ENCODE measurements at places on chromosomes 6 and 20.

GRCh38 chr20:57030611-57031600, 235.5 kb downstream of the BMP7 start:
- peak; percentile 65 for DNase-seq

- peak; percentile 95 for DNase-seq
These were observed 6.7 kb upstream of the IFT52 start for GRCh38 chr20:43583982-43584432.

DNA sequence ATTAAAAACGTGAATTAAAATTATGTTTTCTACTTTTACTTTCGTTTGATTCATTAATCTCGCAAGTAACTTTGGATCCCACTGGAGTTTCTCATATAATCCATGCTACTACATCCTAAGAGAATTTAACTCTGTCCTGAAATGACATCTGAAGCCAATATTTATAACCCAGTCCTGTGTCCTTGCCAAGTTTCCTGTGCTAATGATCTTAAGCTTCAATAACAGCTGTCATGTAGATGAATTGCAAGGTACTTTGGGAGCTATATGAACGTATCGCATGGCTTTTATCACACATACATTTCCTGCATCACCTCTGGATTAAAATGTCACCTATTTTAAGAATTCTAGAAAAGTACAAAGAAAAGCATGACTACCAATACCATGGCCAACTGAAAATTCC, 833.8 kb upstream of the CITED2 start:
- DNase-seq, result peak; percentile 7

GRCh38 chr20:63951398-63952209, 4.6 kb downstream of the UCKL1 start:
- no peak for DNase-seq

DNA sequence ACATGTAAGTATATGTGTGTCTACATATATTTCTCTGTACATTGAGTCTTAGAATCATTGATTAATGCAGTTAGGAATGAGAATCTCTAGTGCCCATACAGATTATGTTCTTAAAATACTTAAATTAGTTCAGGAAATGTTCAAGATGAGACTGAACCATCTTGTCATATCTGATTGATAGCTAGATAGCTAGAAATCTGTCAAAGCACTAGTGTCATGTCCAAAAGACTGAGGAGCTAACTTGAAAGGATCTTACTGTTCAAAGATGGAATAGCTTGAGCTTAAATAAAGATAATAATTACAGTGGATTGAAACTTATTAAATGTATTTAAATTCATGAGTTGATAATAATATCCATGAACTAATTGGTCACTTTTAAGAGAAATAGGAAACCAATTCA, 191.7 kb upstream of the TCF21 start:
- DNase-seq, result no peak

GRCh38 chr20:8454137-8454712, 322.2 kb downstream of the PLCB1 start:
- peak; percentile 93 for DNase-seq

DNA sequence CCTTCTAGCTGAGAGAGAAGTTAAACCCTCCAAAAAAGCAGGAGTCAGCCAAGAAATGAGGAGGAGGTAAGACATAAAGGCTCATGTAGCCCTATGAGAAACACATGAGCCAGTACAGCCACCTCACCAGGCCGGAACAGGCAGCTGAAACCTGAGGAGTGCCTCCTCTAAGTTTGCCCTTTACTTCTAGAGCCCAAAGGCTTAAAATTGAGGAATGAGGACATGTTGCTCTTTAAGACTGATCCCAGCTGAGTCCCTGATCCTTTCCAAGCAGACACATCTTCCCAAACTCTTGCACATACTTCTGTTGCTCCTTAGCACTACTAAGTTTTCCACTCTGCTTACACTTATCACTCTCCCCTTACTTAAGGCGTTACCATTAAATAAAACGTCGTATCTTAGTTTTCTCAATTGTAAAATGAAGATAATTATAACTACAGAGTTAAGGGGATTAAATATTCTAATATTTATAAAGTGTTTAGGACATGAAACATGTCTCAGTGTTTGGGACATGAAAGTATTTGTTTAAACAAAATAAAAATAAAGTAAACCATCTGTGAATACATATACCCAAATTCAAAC, 124.0 kb downstream of the OGFRL1 start:
- no peak for DNase-seq

- no peak for DNase-seq
These were observed 132.2 kb downstream of the SH3BGRL2 start for GRCh38 chr6:79763301-79763700.

DNA sequence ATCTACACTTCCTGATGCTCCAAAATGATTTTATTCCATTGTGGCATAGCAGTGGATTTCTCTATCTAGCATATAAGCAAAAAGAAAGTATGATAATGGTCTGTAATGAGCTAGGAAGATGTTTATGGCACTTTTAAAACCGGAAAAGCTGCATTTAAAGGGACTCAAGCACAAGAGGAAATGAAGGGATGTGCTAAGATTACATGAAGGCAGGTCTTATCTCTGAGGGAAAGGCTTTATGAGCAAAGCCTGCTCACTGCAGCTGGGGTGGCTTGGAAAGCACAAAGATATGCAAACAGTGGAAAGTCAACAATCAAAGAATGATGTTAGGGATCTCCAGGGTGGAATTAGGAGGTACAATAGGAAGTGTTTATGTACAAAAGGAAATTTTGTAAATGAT, 138.2 kb downstream of the TENT5A start:
- peak; percentile 68 for DNase-seq

GRCh38 chr6:127933852-127934840, 33.3 kb upstream of the THEMIS start:
- DNase-seq, result no peak

GRCh38 chr6:88655586-88655985, 307.8 kb downstream of the RNGTT start:
- no peak for DNase-seq

GRCh38 chr6:104521176-104521575, 338.5 kb downstream of the HACE1 start:
- DNase-seq, result no peak

DNA sequence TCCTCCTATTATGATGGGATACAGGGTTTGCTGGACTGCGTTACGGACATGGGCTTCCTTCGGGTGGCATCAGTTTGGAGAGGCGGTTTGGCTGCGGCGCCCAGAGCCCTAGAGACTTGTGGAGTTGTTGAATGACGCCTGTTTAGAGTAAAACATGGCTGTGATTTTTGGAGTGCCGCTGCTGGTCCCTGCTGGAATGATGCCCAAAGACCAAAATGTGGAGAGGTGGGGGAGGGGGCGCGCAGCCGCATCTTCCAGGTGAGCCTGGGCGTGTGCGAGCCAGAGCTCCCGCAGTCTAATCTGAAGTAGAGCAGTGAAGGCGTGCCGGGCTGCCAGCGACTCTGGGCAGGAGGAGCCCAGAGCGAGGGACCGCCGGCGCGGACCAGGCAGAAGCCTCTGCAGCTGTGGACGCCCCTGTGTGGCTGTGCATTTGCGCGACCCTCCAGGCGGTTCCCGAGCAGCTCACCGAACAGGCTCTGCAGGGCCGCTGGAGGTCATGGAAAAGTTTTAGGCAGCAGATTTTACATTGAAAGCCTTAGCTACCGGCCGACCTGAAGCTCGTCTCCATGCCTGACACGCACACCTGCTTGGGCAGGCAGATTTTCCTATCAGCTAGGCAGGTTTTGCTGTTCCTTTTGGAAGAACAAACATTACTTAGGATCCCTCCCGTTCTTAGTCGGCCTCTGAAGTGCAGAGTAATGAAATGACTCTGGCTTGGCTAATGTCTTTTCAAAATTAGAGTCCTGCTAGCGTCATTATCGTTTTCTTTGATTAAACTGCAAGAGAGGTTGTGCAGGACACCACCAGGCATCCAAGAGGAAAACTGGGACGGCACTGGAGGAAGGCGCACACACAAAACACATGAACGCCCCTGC, 298.2 kb downstream of the PHACTR1 start:
- peak; percentile 3 for DNase-seq

- no peak for DNase-seq
These were observed 708 bp downstream of the NRN1 start for GRCh38 chr6:6006006-6006427.

- DNase-seq, result no peak
These were observed 67.9 kb downstream of the ARMC2 start for GRCh38 chr6:108916026-108916686.

- DNase-seq, result no peak
These were observed 16.5 kb upstream of the TBCC start for GRCh38 chr6:42762426-42762859.

DNA sequence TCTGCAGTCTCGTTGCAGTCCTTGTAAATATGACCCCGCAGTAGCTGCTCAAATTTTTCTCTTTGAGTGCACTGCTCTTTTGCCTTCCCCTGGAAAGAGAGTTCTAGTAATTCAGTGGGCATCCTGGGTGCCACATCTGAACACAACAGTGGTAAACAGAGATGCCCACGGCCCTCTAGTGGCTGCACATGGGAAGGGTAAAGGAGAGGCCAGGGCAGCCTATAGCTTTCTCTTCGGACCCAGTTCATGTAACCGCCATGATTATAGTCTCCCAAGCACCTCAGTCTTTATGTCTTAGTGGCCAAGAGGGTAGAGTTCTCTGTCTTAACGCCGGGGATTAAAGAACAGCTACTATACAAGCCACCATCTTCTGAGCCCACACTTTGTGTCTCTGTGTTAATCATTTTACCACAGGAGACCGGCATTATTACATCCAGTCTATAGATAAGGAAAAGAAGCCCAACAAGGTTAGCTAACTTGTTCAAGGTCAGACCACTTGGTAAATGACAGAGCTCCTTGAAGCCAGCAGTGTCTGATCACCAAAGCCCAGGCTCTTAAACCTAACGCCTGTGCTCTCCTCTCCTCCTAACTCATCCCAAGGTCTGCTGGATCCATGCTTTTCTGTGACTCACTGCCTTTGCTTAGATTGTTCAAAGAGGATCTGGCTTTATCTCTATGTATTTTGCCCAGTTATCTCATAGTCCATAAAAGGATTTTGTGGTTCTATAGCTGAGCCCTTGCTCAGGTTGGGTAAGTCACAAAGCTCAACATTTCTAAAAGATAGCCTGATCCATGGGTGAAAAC, 81.8 kb downstream of the ISM1 start:
- DNase-seq, result no peak

DNA sequence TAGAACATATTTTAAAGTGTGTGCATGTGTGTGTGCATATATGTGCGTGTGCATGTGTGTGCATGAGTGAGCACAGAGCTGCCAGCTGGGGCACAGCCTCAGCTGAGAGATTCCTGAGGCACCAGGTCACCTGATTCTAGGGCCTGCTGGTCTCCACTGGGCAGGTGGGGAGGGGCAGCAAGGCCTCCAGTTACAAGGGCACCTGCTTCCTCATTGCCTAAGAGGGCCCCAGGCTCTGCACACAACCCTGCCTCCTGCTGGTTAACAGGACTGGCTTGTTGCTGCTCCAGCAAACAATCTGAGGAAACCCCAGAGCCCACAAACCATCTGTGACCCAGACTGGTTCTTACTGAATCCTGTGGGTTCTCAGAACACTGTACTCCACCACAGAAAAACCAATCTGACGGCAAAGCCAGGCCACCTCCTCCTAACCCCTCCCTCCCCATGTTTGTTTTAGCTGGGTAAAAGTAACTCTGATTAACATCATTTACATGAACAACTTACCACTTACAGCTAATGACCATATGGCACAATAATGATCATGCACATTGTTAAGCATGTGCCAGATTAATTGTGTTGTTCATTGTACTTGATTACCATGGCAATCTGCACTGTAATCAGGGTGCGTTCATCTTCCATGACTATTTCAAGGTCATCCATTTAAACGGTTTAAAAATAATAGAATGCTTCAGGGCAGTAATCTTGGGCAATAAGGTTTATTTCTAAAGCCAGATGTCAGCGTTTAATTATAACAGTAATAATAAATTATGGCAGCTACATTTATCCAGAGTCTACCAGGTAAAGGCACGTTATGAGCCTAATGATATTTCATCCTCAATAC, 23.1 kb upstream of the UBE2J1 start:
- DNase-seq, result no peak

- no peak for DNase-seq
These were observed 66.5 kb upstream of the TENT5A start for GRCh38 chr6:81818901-81819361.

DNA sequence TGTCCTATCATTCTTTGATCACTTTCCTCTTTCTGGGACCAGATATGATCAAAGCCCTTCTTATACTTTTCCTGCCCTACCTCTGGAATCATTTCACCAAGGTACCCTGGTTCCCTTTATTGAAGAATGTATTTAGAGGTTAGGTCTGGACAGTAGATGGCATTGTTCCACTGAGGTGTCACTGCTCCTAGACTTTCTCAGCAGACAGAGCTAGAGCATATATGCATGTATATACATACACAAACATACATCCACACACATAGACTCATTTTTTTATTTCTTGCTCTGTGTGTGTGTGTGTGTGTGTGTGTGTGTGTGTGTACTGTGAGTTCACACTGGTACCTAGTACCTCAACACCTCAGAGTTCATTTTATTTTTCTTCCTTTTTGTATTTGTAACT, 40.9 kb downstream of the PTPRA start:
- DNase-seq, result no peak

DNA sequence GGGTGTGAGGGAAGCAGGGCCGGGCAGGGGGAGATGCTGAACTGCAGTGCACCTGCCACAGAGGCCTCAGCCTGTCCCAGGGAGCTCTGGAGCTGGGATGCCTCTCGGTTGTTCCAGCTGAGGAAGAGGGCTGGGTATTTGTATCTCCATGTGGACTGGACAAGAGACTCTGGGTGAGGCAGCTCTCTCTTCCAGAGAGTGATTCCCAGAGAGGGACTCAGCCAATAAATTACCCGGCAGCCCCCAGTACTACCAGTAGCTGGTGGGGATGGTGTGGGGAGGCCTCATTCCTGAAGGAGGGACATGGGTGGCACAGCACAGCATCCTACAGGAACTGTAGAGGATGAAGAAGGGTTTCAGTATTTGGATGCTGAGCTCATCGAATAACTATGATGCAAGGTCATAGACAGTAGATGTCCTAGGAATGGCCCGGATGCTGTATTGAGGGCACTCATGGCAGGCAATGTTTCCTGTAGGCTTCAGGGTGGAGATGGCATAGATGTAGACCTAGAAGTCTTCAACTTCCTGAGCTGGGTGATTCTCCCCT, 1.4 kb downstream of the FGD2 start:
- peak; percentile 37 for DNase-seq

DNA sequence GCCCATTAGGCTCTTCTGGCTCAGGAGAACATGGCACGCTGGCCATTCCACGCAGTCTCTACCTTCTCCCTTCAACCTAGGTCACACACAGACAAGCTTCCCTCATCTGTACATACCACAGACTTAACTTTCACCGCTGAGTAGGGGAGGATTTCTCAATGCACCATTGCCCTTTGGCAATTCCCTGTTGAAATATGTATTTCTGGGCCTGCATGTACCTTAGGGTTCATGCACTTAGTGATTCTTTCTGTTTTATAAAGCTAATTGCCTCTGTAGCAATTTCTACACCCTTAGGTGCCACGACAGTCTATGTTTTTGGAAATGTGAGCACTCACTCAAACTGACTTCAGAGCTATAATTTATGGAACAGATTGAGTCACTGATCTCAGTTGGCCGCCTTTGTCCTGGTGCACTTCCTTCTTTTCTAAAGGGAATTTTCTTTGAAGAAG, 253.8 kb upstream of the PRDM1 start:
- DNase-seq, result no peak

- DNase-seq, result no peak
These were observed 12.2 kb downstream of the LAMA5 start for GRCh38 chr20:62354811-62355341.

GRCh38 chr6:57209030-57209429, 13.1 kb downstream of the RAB23 start:
- no peak for DNase-seq

GRCh38 chr6:164283574-164283973, 869.1 kb downstream of the QKI start:
- no peak for DNase-seq

All from astrocyte (in vitro differentiated cells and primary cell).